ENCODE measurements at places on chromosomes 2 and 18. TPM values are rescaled to one million over a fixed set of nuclear protein-coding genes. Genes with fewer than 3 reads are reported as not detected.

IL37 gene
- polyA plus RNA-seq = not detected

ITGB6 gene
- polyA plus RNA-seq = 0.73 TPM

KCNG2 gene
- polyA plus RNA-seq = 0.25 TPM

TEKT4 gene
- not detected for polyA plus RNA-seq

SLC9A4 gene
- not detected for polyA plus RNA-seq

C2orf81 gene
- polyA plus RNA-seq = 1.3 TPM

STAMBP gene
- polyA plus RNA-seq = 24.4 TPM

SPATA3 gene
- not detected for polyA plus RNA-seq

ZC3H6 gene
- polyA plus RNA-seq = 0.83 TPM

OR6B2 gene
- polyA plus RNA-seq = not detected

KLHL30 gene
- polyA plus RNA-seq = 9.8 TPM

ABCB11 gene
- polyA plus RNA-seq = 0.07 TPM

- DNase-seq = peak; percentile 31
These were observed 2.1 kb downstream of the FBLN7 start for GRCh38 chr2:112140205-112140802.

DNA sequence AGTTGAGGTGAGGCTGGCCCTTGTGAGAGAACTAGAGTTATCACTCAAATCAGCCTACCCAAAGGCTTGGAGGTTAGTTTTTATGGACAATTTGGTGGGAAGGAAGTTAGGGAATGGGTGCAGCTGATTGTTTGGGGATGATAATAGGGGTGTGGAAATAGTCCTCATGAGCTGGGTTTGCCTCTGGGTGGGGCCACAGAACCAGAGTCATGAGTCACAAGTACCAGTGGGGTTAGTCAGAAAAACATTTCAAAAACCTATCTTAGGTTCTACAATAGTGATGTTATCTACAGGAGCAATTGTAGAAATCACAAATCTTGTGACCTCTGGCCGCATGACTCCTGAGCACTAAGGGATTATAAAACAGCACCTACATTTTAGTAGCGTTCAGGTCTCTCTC lies 630.1 kb upstream of the PIK3C3 start:
- DNase-seq = no peak

DNA sequence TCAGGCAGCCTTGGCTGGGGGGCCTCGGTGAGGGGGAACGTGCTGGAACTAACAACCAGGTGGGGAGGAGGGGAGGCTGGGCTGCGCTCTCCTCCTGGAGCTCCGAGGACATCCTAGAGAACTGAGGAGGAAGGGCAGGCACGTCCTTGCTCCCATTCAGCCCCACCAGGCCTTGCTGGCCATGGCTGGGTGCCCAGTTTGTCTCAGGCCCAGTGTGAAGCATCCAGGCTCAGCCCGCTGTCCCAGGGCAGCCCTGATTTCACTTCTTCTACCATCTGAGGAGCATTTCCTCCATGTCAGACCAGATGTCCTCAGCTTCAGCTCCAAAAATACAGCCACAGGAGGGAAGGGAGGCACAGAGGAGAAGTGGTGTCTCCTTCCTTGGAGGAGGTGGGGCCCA lies 125.4 kb downstream of the CELF4 start:
- DNase-seq = peak; percentile 25

GRCh38 chr2:57460396-57461276 lies 586.0 kb upstream of the VRK2 start:
- DNase-seq = no peak

DNA sequence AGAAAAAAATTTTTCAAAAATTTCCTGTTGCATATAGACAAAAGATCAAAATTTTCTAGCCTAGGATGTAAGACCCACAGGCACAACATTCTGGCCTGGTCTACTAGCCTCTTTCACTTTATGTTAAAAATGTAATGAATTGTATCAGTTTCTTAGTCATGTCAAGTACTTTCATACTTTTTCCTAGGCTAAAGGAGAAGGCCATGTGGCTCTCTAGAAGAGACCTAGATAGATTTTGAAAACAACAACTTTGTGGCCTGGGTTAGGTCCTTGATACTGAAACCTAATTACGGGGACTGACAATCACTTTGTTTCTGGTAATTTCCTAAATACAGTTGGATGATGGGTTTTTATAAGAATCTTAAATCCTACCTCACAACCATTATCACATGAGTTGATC lies 74.8 kb upstream of the FSIP2 start:
- no peak for DNase-seq

- DNase-seq = no peak
These were observed 203.5 kb downstream of the DPP4 start for GRCh38 chr2:161870401-161870930.

GRCh38 chr2:206555721-206556120 lies 86.6 kb upstream of the FAM237A start:
- DNase-seq = no peak

- no peak for DNase-seq
These were observed 54.6 kb downstream of the GREB1 start for GRCh38 chr2:11588228-11589110.

DNA sequence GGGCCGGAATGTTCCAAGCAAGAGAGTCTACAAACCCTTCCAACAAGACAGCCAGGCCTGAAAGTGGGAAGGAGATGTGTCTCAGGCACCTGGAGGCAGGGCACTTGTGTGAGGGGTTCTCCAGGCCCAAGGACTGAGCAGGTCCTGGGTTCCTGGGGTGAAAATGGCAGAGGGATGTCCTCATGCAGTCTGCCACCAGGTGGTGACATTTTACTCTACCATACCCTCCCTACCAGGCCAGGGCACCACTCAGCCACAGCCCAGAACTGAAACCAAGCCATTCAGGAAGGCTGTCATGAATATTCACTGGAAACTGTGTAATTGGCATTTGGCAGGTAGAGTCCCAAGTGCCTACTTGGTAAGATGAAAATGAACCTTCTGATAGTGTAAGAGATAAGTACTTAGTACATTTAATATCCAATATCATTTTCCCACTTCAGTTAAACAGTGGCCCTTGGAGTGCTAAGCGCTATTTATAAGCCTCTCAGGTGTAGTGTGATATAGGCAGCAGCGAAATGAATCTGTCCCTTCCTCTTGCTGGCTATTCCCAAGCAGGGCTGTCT lies 185.1 kb downstream of the MYO5B start:
- DNase-seq = peak; percentile 10

DNA sequence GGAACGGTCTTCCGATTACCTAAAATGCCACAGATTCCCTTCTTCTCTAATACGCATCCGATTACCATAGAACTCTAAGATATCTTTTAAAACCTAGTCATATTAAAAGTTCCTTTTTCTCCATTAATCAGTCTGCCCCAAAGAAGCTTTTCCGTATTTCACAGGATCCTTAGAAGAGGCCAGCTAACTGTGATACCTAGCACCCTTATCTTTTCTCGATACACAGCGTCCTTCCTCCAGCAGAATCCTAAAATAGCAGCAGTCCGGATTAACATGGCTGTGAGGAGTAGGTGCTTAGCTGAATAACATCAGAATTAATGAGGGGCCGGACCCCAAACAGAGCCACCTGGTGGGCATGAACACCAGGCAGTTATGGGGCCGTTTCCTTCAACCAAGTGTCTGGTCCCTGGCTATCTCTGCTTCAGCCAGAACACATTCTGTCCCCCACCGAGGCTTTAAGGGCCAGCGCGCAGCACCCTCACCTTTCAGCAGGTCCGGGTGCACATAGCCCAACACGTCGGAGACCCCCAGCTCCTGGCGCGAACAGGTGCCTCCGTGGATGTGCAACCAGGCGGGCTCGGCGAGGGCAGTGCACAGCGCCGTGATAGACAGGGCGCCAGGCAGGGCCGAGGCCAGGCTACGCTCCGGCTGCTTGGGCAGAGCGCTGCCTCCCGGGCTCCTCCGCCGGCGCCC lies 995 bp downstream of the TMEM127 start:
- DNase-seq = no peak

GRCh38 chr2:42307180-42307579 lies 53.8 kb downstream of the COX7A2L start:
- no peak for DNase-seq

GRCh38 chr2:176237456-176237855 lies 31.8 kb upstream of the MTX2 start:
- no peak for DNase-seq

GRCh38 chr2:216082117-216082711 lies 495 bp downstream of the TMEM169 start:
- no peak for DNase-seq

- no peak for DNase-seq
These were observed 58.2 kb downstream of the COPS8 start for GRCh38 chr2:237143676-237144440.

GRCh38 chr2:67792191-67792590 lies 270.6 kb downstream of the C1D start:
- no peak for DNase-seq

DNA sequence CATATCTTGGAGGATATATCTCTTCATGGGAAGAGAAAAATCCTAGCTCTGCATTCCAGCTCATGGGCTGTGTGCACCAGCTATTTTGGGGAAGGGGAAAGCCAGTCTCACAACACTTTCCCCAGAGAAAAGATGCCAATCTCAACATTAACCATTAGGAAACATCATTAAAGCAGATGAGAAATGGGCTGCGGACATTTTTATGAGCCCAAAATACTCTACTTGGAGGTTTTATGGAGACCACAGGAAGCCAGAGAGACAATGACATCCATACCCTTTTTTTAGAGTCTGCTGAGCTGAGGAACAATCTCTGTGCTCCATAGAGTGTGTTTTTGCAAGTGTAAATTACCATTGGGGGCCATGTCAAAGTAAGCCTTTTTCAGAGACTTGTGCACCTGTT lies 213.7 kb downstream of the TRIB2 start:
- DNase-seq = no peak

GRCh38 chr2:70743677-70744076 lies 24.3 kb downstream of the ADD2 start:
- DNase-seq = no peak

GRCh38 chr2:97747285-97747684 lies 33.9 kb downstream of the ZAP70 start:
- no peak for DNase-seq

DNA sequence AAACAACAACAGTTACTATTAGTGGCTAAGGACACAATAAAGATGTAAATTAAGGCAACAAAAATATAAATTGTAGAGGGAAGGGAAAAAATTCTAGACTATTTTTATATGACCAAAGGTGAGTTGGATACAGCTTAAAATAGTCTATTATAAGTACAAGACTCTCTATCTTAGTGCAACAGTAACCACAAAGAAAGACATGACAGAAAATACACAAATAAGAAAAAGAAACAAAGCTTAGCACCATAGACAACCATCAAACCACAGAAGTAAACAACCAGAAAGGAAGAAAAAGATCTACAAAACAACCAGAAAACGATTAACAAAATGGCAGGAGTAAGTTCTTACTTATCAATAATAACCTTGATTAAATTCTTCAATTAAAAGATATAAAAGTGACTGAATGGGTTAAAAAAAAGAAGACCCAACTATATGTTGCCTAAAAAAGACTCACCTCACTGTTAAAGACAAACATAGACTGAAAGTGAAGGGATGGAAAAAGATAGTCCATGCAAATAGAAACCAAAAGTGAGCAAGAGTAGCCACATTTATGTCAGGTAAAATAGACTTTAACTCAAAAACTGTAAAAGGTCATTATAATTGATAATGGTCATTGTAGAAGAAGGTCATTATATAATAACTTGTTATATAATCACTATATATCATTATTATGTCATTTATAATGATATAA lies 62.5 kb downstream of the USP40 start:
- no peak for DNase-seq

GRCh38 chr2:232869138-232870017 lies 686 bp upstream of the SNORC start:
- DNase-seq = no peak

GRCh38 chr2:148653437-148653836 lies 8.9 kb downstream of the EPC2 start:
- DNase-seq = no peak

DNA sequence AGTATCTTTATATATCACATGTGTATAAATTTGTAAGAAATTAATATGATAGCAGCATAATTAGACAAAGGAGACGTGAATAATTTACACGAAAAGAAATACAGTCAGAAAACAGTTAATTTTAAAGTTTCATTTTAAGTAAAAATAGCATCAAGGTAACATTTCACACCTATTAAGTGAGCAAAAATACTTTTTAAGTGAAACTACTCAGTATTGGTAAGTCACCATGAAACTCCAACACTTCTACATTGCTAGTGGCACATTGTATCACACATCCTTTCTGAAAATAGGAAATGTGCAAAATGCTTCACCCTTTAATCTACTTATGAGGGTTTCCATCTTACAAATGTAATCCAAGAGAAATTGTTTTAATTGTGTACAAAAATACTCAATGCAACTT lies 287.9 kb upstream of the EPAS1 start:
- no peak for DNase-seq

- DNase-seq = peak; percentile 69
These were observed 516 bp downstream of the EIF2AK2 start for GRCh38 chr2:37156071-37156856.

GRCh38 chr2:105502625-105503334 lies 103.9 kb upstream of the FHL2 start:
- DNase-seq = no peak

DNA sequence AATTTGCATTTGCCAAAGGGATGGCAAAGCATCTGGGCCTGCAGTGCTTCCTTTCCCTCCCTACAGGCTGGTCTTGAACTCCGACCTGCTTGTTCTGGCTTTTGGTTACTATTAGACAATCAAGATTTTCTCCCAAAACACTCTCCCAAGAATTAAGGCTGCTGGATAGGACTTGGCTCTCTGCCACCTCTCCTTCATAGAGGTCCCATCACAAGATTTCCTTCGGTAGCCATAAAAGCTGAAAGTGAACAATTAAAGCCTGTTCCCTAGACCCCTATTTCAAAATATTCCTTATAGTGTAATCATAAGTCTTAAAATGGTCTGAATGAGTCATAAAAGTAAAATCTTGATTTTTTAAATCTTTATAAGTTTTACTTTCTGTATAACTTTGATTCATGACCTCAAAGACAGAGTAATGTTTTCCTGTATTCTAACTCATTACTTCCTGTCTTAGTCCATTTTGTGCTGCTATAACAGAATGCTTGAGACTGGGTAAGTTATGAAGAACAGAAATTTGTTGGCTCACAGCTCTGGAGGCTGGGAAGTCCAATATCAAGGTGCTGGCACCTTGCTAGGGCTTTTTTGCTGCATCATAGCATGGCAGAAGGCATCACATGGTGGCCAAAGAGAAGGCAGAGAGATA lies 37.8 kb upstream of the TNP1 start:
- DNase-seq = no peak

- DNase-seq = no peak
These were observed 8.0 kb downstream of the SP100 start for GRCh38 chr2:230423851-230424458.

GRCh38 chr2:202774104-202774503 lies 97.5 kb downstream of the ICA1L start:
- DNase-seq = no peak

- no peak for DNase-seq
These were observed 9.3 kb downstream of the POLI start for GRCh38 chr18:54278615-54279014.

- peak; percentile 6 for DNase-seq
These were observed 131.9 kb downstream of the EVA1A start for GRCh38 chr2:75428646-75429443.

- DNase-seq = no peak
These were observed 23.6 kb upstream of the VWA3B start for GRCh38 chr2:98063291-98063854.
